ENCODE measurements at places on chromosomes 12 and 14.

GRCh38 chr14:29990993-29991392 lies 63.3 kb upstream of the PRKD1 start:
- no peak for DNase-seq

- no peak for DNase-seq
Measured at GRCh38 chr12:27965966-27966365, 6.6 kb downstream of the PTHLH start.

- DNase-seq = no peak
Measured at GRCh38 chr14:53683229-53683628, 273.4 kb downstream of the BMP4 start.

- DNase-seq = no peak
Measured at GRCh38 chr12:38664661-38665269, 240.6 kb downstream of the CPNE8 start.

GRCh38 chr12:5140190-5140589 lies 96.5 kb downstream of the KCNA5 start:
- no peak for DNase-seq

DNA sequence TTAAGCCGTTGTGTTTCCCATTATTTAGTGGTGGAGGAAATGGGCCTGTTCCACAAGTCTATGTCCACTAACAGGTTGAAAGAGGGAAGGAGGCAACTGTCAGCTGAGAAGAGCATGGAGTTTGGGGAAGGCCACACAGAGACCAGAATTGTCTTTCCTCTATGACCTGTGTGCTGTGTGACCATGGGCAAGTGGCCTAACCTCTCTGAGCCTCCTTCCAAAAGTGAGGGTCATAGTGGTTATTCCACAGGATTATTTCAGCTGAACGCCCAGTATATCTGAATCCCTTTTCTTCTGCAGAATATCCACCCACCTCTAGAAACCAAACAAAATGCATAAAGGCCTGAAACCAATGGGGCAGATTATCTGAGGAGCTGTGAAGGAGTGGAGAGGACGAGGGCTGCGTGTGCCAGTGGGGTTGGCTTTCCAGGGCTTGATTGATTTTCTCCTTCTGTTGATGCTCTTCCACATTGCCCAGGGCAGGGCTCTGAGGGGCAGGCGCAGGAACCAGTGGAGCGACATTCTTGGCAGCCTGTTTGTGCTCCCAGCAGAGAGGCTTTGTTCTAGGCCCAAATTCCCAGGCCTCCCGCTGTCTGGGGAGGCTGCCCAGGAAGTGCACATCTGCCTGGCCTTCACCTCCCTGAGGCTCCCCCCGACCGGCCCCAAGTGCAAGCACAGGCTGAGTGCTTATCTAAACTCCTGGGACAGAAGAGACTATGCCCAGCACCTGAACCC lies 452.7 kb downstream of the BCL11B start:
- DNase-seq = no peak

DNA sequence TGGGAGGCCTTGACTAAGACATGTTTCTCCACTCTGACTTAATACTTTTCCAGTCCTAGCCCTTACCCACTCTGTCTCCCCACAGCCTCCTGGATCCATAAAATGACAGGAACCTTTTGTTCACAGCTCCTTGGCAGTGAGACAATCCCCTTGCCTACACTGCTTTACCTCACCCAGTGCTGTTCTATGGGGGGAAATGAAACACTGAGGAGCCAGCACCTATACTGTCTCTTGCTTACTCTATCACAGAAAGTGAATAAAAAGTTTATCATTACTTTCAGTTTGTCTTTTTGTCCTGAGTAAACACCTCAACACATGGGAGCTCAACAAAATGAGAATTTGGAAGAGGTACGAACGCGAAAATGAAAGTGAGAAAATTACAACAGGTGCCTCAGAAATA lies 127.2 kb upstream of the DAAM1 start:
- DNase-seq = no peak

DNA sequence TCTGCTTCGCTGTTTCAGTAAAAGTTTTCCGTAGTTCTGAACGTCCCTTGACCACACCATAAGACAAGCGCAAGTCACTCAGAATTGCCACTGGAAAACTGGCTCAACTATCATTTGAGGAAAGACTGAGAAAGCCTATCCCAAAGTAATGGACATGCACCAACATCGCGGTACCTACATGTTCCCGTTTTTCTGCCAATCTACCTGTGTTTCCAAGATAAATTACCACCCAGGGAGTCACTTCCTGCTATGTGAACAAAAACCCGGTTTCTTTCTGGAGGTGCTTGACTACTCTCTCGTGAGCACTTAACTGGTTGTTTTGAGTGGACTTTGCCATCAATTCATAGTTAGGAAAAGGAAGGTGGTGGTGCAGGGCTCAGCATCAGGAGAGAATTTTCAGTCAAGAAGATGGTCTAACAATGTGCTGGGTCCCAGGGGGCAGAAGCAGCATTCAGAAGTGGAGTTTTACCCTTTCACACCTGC lies 1.4 kb downstream of the EGLN3 start:
- no peak for DNase-seq

- DNase-seq = no peak
Measured at GRCh38 chr12:52956987-52957386, 8.1 kb downstream of the KRT18 start.

GRCh38 chr12:2064071-2064507 lies 11.3 kb downstream of the CACNA1C start:
- DNase-seq = no peak

- DNase-seq = no peak
Measured at GRCh38 chr12:32671930-32672780, 6.9 kb upstream of the DNM1L start.

DNA sequence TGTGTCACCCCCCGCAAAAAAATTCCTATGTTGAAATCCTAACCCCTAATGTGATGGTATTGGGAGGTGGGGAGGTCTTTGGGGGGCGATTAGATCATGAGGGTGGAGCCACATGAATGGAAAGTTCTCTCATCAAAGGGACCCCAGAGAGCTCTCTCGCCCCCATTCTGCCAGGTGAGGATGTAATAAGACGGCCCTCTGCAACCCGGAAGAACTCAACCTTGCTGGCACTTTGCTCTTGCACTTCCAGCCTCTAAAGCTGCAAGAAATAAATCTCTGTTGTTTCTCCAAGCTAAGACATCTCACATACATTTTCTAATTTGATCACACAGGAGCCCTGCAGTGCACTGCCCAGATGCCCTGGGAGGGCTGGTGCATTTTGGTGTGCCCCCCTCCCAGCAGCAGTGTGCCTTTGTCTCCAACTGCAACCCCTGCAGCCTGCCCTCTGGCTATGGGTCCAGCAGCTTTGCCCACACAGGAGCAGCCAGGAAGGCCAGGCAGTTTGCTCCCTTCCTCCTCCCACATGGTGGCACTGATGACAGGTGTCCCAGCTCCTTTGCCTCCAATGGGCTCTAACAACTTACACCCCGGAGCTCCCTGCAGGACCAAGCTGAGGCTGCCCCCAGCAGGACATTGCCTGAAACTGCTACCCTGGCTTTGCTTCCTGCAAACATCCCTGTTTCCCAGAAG lies 59.3 kb downstream of the C14orf132 start:
- peak; percentile 45 for DNase-seq

DNA sequence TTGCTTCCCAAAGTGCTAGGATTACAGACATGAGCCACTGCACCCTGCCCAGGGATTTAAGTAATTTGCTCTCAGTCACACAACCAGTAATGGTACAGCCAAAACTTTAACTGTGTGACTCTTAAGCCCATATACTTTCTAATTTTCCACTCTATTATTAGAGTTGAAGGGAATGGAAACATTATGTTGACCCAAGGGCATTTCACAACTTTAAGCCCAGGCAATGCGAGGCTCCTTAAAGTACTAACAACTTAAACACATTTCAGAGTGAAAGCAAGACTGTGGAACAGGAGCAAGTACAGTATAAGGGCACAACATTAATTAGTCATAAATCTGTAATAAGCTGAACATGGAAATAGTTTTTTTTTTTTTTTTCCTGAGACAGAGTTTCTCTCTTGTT lies 39.8 kb downstream of the BAZ1A start:
- DNase-seq = no peak

DNA sequence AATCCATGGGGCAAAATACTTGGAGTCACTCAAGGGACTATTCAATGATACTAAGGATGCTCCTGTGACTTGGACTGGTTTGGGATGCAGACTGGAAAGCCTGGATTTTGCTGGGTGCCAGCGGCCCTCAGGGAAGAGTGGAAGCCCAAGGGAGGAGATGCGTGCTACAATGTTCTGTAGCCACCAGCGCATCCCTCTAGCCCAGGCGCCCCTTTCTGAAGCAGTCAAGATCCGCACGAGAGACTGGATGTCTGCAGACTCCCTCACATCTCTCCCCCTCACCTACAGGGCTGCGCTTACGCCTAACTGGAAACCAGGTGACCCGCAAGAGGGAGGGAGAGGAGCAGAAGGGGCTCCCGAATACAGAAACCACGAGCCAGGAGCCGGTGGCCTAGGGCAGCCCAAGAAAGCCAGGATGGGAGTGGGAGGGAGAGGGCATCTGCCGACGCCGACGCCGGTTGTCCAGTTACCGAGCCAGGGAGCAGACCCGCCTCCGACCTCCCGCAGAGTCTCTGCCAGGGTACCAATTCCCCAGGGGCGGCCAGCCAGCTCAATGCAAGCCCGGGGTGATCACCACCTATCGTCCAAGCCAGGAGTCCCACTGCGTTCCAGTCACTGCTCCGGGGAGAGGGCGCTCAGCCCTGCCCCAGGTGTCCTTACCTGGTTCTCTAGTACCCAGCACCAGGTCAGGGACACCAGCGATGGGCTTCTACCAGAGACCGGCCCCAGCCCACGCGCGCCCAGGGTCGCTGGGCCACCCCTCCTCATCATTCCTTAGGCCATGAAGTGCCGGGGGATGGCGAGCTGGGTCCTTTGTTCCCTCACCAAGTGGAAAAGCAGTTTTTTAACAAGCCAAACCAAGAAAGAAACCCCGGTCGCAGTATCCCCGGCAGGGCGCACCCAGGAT lies 1.2 kb downstream of the NTN4 start:
- peak; percentile 20 for DNase-seq

DNA sequence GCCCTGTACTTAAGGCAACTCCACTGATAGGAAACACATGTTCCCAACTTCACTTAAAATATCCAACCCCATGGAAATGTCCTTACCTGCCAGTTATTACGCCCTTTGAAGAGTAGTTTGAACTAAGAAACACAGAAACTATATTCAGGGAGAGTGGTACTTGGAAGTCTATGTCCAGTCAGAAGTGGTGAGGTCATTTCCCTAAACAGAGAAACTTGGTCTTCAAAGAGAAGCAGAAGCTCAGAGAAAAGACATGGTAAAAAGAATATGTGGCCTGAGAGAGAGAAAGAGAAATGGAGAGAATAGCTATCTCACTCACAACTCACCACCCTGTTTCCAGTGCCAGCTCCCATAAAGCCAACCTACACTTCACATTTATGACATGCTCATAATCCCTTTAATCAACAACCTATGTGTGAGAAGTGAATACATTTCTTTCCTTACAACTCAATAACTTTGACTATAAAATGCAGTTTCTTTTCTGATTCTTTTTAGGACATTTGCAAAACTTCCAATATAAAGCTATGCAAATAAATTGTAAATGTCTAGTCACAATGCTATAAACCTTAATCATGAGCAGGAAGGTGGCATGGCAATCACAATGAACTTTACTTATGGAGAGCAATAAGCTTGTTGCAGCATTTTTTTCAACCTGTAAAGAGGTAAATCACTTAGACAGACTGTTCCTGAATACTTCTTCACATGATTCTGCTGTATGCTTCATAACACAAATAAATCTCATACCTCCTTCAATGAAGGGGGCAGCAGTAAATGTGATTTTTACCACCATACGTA lies 67.1 kb downstream of the CPNE8 start:
- no peak for DNase-seq

DNA sequence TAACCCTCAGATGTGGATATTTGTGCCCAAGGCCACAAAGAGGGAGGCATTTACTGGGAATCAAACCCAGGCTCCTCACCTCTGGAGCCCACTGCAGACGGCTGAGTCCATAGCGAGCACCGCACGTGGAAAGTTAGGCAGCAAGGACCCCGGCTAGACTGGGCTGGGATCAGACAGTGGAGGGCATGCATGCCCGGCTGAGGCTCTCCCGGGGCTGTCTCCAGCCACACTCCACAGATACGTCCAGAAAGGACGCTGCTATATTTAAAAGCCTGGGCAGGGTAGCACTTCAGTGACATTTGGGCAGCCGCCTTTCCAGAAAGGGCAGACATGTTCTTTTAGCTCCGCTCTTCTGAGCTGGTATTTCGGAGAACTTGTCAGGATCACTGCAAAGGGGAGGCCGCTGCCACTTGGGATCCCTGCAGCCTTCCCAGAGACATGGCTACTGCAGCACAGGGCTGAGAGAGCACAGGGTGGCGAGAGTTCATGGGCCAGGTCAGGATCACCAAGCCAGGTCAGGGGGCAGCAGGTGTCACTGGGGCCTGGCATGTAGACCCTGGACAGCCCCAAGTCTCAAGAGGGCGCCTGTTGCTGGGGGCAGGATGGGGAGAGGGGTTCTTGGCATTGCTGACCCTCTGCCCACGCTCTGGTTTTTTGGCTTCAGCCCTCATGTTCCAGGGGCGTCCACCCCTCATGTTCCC lies 121.7 kb downstream of the PHETA1 start:
- DNase-seq = no peak

DNA sequence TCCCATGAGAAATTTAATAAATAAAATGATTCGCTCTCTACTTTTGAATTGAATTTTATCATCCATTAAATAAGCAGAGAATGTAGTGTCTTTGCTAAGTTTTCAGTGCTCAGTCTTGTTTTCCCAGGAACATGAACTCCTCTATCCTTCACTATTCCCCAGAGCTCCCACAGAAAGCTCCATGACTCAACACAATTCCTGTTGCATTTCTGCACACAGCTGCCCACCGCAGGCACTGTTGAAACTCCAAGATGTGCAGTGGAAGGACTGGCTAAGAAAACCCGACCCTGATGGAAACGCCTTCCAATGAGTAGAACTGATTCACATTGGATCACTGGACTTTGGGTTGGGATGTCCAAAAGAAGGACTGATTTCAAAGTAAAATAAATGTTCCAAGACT lies 202.4 kb upstream of the AMIGO2 start:
- DNase-seq = no peak

DNA sequence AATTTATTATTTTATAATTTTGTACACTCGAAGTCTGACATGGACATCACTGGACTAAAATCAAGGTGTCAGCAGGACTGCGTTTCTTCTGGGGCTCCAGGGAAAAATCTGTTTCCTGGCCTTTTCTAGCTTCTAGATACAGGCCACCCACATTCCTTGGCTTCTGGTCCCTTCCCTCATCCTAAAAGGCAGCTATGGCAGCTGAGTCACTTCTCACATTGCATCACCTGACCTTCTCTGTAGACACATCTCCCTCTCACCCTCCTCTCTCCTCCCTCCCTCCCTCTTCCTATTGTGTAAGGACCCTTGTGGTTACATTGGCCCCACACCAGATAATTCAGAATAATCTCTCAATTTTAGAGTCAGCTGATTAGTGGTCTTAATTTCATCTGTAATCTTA lies 92.4 kb downstream of the RPS6KA5 start:
- DNase-seq = no peak

DNA sequence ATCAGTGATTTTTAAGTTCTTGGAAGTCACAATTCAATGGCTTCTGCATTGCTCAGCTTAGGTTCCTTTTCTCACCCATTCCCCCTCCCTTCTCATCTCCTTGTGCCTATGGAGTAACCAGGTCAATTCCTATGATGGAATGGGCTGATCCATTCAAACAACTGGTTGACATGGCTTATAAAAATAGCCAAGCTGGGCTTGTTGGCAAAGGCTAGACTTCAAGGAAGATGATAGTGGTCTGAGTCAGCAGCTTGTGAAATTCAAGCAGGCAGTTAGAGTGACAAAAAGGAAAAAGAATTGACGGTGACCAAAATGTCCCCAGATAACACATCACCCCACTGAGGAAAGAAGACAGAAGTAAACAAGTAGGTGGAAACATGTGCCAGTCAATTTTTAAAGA lies 119.9 kb upstream of the PCED1B start:
- no peak for DNase-seq
